Fibroblast of villous mesenchyme (primary cell): ENCODE measurements at places on chromosomes 7 and 10. TPM values are rescaled to one million over a fixed set of nuclear protein-coding genes. Genes with fewer than 3 reads are reported as not detected.
A peak's percentile ranks its signal among the peaks of the same experiment; 100 is the strongest.

DNA sequence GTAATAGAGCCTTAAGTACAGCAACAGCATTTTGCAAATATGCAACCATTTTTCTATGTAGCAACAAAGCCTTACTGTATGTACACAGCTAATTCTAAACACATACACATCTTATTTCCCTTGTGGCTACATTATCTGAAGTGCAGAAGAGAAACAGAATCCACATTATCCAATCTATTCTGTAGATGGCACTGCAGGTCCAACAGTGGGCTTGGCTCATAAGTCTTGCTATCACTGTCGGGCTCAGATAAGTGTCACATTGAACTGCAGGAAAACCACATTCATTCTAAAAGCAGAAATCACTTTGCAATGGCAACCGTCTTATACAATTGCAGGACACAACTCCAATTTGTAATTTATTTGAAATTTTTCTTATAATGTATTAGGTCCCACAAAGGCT is 109.8 kb upstream of the NOBOX start:
- peak; percentile 3 for DNase-seq

DNA sequence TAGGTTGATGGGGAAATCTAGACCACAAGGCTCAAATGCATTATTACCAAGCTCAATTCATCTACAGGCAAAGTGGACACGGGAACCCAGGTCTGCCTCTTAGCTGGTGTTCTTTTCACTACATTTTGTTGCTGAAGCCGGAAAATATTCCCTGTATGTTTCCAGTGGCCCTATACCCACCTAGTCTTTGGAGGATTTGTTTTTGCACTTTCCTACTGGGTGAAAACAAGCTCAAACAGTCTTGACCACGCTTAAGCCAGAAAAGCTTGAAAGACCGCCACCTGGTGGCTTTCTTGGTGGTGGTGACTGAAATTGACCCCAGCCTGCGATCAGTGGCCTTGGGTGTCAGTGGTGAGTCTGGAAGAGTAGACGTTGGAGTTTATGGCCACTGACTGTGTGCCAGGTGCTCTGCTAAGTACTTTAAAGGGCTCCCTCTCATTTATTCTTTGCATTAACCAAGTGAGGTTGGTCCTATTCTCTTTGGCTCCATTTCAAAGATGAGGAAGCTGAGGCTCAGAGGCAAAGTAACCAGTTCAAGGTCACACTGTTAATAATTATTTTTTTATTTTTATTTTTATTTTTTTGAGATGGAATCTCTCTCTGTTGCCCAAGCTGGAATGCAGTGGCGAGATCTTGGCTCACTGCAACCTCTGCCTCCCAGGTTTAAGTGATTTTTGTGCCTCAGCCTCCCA is 11.1 kb upstream of the CRTAC1 start:
- peak; percentile 63 for DNase-seq

GRCh38 chr7:45031829-45032228 is 31.8 kb downstream of the CCM2 start:
- DNase-seq: no peak

SEC61G gene
- 220 and 240 TPM in 2 replicates for total RNA-seq

LAMB1 gene
- 438 and 483 TPM in 2 replicates for total RNA-seq

SFXN2 gene
- 2.9 and 3.5 TPM in 2 replicates for total RNA-seq

UMAD1 gene
- total RNA-seq: 8.4 and 13.8 TPM in 2 replicates
